ENCODE measurements at places on chromosomes 5 and 9.

DNA sequence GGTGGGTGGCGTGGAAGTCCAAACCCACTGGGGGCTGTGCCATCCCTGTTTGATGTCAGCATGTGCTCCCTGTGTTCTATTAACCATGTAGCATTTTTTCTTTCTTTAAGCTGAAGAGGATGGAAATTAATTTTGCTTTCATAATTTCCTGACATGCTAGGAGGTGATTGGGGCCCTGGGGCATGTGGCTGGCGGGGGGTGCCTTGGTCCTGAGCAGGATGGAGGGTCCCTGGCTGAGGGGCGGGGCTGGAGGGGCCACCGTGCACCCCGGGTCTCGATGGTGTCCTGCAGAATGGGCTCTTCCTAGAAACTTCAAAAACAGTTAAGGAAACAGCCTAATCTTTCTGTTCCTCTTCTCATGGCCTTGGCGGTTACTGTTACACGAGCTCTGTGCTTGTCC is 69.3 kb upstream of the IRX4 start:
- DNase-seq: no peak

DNA sequence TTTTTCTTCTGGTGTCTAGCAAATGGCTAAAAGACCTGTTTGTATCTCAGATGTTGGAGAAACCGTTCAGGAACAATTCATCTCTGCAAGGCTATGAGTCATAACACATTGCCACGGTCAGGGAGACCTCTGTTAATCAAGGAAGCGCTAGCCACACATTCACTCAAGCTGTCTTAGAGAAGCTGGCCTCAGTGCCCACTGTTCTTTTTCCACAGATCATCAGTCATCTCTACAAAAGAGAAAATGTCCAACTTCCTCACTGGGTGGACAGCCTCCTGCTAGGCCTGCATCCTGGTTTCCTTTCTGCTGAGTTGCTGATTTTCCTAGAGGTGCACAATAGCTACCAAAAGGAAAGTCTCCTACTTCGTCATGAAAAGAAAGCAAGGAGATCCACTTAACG is 360.5 kb downstream of the BNC2 start:
- DNase-seq: no peak

GRCh38 chr9:78015241-78015640 is 16.4 kb downstream of the GNAQ start:
- no peak for DNase-seq

GRCh38 chr5:157359356-157360055 is 93.6 kb downstream of the CYFIP2 start:
- no peak for DNase-seq

GRCh38 chr9:93686880-93687236 is 110.5 kb downstream of the PHF2 start:
- peak; percentile 5 for DNase-seq

- DNase-seq: no peak
Observed at GRCh38 chr9:37392272-37392671, 30.2 kb upstream of the GRHPR start.

DNA sequence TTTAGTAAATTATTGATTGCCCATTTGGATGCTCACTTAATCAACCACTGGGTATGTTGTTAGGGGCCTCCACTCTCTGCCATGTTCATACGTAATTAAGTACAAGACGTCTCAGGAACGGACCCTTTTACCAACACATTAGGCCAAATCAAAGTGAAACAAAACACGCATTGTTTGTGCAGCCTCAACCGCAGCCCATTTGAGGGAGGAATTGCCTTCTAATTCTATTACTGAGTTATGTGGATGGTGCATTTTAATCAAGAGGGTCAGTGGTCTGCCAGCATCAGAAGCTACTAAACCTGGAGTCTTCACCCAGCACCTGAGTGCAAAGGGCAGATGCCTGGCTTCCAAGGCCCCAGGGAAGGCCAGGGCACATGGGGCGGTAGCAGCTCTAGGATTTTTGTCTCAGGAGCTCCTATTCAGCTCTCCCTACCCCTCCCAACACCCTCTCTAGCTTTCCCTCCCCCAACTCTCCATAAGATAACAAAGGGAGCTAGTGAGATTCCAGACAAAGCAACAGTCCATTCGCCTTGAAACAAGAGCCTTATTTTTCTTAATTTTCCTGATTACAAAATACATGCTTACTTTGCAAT is 7.9 kb upstream of the MED27 start:
- DNase-seq: no peak

All from activated CD8-positive, alpha-beta memory T cell treated with anti-CD3 and anti-CD28 coated beads, Interleukin-2, amount 50 U/mL, for 4 hours (primary cell).